Stimulated activated naive CD4-positive, alpha-beta T cell (primary cell): ENCODE measurements at places on chromosomes 6 and 20.

DNA sequence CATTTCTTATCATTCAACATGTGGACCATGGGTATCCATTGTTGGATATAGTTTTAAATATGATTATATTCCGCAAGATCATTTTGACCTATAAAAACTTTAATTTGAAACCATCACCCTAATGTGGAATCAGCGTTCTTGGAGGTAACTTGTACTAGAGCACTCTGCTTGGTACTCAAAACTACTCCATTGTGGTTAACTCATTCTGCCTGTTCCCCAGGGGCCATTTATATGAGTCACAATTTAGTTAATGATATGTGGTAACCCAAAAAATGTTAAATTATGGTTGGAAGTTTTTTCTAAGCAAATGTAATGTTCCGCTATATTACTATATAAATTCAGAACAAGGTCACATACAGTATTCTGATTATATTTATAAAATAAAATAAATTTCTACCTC lies 109.3 kb downstream of the TRDN start:
- DNase-seq = no peak

DNA sequence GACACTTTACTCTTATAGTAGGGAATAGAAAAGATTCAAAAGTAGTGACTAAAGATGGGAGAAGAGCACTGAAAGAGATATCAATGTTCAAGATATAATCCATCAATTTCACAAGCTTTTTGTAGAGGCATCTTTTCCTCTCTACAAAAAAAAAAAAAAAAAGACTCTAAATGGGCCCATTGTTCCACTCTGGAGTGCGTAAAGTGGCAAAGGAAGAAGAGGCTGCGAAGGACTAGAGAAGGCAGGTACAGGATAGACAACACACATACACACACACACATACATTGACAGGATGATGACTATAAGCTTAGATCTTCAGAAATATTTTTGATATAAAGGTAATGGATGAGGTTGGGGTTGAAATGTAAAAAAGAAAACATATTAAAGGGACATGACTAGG lies 157.6 kb downstream of the HIVEP2 start:
- DNase-seq = no peak

DNA sequence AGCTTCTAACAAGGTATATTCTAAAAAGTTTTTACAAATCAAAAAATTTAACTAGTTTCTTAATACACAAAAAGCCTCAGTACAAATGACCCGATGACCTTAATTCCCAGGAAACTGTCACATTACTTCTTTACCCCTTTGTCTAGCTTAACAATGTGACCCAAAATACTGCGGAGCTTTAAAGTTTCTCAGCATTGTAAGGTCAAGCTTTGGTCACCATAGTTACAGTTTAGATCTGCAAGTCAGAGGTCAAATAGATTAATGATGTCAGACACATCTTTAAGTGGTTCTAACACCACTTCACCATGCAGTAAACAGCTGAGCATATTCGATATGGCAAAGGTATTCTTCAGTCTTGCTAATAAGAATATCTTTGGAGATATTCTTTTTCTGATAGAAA lies 36.8 kb upstream of the FLRT3 start:
- no peak for DNase-seq

DNA sequence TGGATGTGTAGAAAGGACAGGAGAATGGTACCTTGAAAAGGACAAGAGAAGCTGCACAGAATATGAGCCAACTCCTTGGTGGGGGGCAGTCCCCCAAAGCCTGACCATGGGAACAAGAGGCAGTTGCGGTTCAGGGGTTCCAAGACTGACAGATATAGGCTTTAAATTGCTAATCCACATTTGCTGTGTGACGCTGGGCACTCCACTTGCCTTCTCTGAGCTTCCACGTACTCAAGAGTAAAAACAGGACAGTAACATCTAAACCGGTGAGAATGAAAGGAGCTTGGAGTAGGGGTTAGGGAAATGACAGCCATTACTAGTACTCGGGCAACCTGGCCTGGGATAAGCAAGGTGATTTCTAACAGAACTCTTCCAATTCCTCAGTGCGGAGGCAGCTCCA lies 57.9 kb upstream of the LRFN2 start:
- DNase-seq = no peak

DNA sequence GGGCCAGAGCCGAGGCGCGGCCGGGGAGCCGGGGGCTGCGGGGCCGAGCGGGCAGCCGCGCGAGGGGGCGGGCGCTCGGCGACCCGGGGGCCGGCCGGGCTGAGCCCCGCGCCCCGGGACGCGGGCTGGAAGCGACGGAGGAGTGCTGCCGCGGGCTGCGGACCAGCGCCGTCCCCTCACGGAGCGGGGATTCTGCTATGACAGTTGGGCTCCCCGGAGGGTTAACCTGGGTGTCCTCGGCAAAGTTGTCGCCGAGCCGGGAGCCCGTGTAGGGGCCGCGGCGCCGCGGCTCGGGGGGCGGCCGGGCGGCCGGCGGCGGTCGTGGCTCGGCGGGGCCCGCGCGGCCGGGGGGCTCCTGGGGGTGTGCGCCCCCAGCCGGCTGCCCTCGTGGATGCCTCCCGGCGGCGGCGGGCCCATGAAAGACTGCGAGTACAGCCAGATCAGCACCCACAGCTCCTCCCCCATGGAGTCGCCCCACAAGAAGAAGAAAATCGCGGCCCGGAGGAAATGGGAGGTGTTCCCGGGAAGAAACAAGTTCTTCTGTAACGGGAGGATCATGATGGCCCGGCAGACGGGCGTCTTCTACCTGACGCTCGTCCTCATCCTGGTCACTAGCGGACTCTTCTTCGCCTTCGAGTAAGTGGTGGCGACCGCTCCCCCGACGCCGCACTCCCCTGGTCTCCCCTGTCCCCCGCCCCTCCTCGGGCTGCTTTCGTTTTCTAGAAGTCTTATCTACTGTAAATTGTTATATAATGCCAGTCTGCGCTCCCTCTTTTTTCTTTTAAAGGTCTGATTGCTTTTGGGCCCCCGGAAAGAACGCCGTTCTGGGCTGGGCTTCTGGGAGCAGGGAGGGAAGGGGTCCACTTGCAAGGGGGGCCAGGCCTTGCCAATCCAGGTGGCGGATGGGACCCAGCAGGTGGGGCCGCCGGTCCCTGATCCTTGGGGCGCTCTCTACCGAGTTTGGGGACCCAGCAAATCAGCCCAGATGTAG lies 936 bp downstream of the ZDHHC14 start:
- DNase-seq = peak; percentile 47

DNA sequence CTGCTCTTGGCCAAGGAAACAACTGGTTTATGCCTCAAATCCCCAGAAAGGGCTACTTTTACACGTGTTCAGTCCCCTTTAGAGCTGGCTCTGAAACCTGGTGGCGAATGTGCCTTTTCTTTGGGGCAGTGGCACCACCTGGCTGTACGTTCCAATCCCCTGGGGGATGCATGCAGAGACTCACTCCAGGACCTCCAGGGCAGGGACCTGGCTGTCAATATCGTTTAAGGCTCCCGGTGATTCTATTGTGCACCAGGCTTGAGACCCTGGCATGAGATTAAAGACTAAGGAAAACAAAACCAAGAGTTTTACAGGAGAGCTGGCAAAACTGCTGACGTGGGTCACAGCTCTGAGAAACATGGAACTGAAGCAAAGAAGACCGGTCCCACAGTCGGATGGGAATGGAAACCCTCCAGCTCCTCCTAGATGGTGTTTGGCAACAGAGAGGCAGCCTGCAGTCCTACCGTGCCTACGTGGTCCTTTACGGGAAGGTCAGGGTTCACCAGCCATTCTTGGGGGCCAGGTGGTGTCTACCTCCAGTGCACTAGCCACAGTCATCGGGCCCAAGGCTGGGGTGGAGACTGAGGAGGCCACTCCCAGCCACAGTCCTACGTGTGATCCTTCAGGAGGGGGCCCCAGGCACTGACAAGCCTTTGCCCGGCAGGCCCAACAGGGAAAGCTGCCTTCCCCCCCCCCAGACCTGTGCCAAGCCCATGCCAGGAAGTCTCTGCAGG lies 203.3 kb upstream of the CST7 start:
- DNase-seq = no peak

DNA sequence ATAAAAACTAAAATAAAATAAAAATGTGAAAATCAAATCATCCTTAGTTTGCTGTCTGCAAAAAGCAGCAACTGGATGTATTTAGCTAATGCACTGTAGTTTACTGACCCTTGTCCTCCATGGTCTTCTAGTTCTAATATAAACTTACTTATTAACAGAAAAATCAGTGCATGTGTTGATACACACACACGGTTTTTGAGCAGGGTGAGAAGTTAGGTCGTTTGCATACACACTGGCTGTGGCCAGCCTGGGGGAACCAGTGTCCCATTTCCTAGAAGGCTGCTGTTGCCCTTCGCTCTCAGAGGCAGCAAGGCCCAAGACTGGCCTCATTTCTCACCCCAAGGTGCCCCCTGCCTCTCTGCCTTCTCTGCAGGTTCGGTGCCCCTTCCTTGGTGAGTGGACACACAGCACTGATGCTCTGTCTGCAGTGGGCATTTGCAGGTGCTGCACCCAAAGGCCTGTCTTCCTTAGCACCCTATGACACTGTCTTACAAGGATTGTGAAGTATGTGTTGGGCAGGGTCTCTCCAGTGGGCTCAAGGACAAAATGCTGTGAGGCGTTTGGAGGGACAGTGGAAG lies 168.5 kb downstream of the SCP2D1 start:
- no peak for DNase-seq

- DNase-seq = no peak
Observed at GRCh38 chr6:20939161-20939775, 405.0 kb downstream of the CDKAL1 start.

DNA sequence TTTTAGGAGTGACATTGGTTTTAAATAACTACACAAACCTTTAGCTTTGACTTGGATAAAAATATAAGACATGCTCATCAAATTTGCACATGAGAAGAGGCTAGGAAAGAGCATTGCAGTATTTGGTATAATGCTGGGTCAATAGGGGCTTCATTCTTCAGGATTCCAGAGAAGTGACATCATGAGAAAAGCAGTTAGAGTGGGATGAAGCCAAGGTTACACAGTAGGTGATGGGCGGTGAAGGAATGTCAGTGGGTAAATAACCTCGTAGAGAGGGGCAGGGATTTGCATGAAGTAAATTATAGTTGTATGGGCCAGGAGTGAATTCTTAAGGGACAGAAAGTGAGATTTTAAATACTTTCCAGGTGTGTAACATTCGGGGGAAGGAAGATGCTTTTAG lies 216.2 kb downstream of the RFPL4B start:
- DNase-seq = no peak

DNA sequence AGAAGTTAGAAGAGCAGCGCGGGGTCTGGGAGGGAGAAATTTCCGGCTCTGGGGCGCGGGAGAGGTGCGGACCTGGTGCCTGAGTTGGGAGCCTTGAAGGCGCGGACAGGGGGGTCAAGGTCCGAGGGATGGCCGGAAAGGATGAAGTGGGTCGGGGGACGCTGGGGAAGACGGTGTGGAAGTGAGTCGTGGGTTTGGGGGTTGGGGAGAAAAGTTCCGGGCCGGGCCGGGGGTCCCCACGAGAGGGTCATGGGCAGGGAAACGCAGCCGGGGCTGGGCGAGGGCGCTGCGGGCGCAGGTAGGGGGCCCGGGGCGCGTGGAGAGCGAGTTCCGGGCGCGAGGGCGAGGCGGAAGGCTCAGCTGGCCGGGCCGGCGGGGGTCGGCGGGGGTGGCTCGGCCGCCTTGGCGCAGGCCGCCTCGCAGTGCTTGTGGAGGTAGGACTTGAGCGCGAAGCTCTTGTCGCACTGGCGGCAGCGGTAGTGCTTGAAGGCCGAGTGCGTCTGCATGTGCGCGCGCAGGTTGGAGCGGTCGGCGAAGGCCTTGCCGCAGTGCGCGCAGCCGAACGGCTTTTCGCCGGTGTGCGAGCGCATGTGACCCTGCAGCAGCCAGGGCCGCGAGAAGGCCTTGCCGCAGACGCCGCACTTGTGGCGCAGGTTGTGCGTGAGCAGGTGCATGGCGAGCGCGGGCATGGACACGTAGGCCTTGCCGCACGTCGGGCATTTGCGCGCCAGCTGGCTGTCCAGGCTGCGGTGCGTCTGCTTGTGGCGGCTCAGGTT lies 10.5 kb upstream of the SRXN1 start:
- DNase-seq = no peak

- DNase-seq = no peak
Observed at GRCh38 chr6:145009711-145010110, 724.6 kb downstream of the UTRN start.

DNA sequence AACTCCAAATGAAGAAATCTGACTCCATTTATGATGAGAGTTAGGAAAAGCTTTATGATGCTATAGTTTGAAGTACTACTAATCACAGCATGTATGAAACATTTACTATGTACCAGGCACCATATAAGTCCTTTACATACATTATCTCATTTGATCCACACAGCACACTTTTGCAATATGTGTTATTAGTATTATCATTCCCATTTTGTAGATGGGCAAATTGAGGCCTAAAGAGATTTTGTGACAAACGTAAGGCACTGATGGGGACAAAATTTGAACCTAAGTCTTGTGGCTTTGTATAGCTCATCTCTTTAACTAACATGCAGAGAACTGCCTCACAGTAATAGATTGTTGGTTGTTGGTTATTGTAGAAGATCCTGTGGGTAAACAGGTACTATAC lies 14.2 kb upstream of the TNFRSF21 start:
- DNase-seq = no peak

DNA sequence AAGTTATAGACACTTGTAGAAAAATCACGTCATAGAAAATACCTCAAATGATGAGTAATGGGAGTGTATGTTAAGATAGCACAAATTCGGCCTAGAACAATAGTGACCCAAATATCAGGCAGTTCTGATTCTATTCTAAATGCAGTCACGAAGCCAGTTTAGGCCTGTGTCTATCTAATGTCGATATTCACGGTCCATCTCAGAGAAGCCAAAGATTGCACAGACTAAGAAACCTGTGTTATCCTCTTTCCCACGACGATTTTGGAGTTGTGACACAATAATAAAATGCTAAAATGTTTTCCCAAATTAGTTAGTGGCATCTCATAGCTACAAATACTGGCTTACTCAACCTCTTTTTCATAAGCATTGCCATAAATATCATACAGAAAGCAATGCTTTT lies 4.0 kb downstream of the HIVEP2 start:
- DNase-seq = no peak

DNA sequence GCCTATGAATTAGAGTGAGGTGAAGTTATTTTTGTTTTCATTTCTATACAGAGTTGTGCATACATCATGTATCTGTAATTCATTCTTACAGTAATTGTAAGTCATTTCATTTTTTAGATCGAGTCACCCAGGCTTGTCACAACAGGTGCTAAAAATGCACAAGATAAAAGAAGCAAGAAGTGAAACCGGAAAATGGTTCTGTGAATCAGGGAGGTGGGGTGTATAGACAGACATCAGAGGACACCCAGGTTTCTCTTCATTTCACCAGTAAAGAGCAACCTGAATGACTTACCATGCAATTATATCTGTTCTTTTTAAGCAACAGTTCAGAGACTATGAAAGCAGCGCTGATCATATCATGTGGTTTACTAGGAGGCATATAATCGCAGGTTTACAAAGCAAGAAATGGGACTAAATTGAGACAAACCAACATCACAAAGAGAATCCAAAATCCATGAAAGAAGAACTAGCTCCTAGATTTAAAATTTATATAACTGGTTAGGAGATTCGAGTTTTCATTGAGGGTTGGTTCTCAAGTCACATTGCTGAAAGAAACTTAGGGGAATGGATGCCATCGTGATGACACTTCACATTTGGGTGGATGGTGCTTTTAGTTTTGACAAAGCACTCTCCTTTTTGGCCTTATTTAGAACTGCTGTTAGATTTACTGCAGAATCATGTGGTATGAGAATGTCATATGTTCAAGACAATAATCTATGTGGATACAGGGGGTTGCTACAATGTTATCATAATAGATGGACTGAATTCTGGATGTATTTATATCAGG lies 27.9 kb upstream of the TBC1D7 start:
- peak; percentile 67 for DNase-seq

GRCh38 chr20:32343439-32343838 lies 14.7 kb upstream of the ASXL1 start:
- no peak for DNase-seq
